ENCODE measurements at places on chromosomes 4 and X.

DNA sequence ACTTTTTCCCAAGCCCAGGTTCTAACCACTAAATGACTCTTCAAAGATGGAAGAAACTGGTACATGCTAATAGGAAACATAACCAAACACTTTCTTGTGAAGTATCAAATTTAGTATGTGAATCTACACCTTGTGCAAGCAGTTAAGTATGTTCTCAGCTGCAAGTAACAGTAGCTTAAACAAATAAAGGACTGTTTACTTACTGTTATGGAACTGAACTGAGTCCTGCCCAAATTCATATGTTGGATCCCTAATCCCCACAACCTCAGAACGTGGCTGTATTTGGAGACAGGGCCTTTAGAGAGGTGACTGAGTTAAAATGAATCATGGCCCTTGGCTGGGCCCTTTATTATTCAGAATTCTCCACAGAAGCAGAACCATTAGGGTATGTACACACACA is 178.7 kb downstream of the KDR start:
- no peak for DNase-seq

DNA sequence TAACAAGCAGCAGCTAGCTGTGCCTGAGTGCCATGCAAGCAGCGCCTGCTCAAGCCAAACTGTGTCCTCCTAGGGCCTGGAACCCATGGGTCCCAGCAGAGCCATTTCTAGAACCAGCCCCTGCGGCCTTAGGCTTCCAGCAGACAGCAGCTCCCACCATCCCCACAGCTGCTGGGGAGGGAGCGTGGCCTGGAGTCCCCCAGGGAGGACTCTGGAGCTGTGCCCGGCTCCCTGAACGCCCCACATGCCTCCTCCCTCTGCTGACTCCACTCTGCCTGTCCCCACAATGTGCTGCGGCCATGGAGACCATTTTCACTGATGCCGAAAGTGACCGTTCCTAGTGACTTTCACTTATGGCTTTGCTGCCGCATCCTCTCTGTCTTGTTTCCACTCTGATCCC is 45.9 kb downstream of the GAK start:
- DNase-seq, result no peak

DNA sequence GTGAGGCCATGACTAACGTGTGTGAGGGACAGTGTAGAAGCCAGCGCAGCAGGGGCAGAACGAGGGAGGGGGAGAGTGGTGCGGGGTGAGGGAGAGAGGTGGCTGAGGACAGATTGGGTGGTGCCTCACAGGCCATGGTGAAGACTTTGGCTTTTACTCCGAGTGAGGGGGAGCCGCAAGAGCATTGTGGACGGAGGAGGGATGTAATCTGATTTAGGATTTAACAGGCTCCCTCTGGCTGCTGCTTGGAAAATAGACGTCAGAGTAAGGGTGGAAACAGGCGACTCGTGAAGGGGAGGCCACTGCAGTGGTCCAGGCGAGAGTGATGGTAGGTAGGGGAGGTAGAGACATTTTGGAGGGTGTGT is 13.0 kb downstream of the PPP1R3F start:
- DNase-seq, result peak; percentile 2

DNA sequence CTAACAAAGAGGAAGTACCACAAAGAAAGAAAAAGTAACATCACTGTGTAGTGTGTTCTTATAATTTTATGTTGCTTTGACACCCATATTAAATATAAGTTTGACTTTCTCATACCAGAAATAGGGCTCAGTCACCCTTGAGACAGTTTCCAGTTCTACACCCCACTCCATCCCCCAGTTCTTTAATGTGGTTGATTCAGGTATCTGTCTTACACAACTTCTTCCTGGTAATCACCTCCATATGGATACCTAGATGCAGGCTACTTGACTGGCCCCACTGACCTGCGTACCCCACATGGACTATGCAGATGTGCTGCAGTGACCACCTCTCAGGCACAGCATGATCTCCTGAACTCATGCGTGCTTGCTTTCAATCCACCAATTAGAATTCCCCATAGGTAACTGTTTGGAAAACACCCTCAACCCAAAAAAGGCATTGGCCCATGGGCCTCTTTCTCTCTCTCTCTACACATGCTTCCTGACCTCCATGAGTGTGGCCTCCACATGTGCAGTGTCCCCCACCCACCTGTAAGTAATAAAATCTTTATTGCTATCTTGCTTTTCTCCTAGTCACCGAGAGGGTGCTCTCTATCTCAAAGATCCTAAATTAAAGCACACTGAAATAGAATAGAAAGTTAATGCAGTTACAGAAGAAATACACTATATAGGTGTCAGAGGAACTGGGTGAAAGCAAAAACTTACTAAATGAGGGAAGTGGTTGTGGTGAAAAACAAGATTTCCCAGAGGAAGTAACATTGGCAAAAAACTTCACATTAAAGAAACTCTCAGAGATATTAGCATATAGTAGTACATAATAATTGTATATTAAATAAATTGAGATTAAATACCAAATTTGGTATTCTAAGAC is 98.4 kb downstream of the ZAR1 start:
- no peak for DNase-seq

GRCh38 chrX:154738011-154738738 is 12.7 kb downstream of the GAB3 start:
- no peak for DNase-seq

DNA sequence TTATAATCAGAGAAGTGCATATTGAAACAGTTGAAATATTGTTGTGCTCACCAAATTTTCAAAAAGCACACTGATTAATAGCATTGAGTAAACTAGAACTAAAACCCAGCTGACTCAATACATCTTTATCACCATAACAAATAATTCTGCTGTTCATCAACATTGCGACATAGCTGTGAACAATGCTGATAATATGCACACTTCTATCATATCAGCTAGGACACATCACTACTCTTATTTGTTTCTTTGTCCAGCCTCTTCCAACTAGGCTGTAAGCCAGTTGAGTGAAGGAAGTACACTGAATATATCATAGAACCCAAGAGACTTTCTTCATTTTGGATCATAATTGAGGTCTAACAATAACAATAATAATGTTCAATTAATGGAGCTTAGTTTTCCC is 349.7 kb downstream of the IQCM start:
- no peak for DNase-seq

DNA sequence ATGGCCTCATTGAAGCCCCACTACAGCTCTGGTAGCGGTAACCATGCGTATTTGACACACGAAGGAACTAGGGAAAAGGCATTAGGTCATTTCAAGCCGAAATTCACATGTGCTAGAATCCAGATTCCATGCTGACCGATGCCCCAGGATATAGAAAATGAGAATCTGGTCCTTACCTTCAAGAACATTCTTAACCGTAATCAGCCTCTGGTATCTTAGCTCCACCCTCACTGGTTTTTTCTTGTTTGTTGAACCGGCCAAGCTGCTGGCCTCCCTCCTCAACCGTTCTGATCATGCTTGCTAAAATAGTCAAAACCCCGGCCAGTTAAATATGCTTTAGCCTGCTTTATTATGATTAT is 876 bp downstream of the HPRT1 start:
- no peak for DNase-seq

- DNase-seq, result no peak
Measured at GRCh38 chrX:146907391-146908240, 93.1 kb upstream of the CXorf51A start.

DNA sequence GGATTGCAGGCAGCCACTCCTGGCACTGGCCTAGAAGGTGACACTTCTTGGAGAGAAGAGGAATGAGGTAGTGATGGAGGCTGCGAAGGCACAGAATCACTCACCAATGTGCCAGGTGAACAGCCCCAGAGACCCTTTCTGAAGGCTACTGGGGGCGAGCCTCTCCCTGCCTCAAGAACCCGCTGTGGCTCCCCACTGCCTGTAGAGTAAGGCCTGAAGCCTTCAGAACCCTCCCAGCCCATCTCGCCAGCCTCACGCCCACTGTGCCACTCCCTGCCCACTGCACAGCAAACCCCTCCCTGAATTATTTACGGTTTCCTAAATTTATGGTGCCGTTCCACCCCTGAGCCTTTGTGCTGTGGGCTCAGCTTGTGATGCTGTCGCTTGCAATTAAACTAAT is 24.2 kb upstream of the SORCS2 start:
- no peak for DNase-seq

GRCh38 chr4:20520901-20521300 is 179.4 kb upstream of the PACRGL start:
- DNase-seq, result no peak

GRCh38 chrX:153372949-153373348 is 28.2 kb downstream of the PNMA6E start:
- no peak for DNase-seq

DNA sequence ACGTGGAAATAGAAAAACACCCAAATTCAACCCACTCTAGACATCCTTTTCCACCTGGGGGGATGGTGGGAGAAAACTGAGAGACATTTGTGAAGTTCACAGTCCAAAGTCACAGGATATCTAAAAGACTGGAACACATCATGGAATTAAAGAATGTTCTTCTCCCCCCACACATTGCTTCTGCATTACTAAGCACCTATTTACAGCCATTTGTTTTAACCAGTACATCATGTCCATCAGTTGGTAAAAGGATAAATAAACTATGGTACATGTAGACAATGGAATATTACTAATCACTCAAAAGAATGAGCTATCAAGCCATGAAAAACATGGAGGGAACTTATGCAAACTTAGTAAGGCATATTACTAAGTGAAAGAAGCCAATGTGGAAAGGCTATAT is 185.5 kb upstream of the ANXA10 start:
- DNase-seq, result no peak

DNA sequence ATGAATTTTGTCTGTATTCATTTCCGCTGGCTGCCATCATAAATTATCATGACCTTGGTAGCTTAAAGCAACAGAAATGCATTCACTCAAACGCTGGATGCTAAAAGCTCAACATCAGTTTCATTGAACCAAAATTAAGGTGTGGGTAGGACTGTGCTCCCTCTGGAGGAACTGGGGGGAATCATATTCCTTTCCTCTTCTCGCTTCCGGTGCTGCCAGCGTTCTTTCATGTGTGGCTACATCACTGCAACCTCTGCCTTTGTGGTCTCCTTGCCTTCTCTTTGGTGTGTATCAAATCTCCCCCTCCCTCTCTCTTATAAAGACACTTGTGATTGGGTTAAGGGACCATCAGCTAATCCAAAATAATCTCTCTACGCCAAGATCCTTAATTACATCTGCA is 39.5 kb downstream of the NEIL3 start:
- no peak for DNase-seq

GRCh38 chr4:140750470-140750869 is 5.7 kb downstream of the TBC1D9 start:
- DNase-seq, result no peak

DNA sequence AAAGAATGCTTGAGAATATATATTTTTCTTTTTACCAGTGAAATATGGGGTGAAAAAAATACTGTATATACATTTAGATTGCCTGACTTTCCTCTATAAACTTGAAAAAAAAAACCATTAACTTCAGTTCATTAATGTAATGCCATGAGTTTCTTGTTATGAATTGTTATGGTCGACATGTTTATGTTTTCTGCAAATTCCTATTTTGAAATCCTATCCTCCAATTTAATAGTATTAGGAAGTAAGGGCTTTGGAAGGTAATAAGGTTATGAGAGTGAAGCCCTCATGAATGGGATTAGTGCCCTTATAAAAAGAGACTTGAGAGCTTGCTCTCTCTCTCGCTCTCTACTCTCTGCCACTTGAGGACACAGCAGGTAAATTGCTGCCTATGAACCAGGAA is 211.4 kb downstream of the LDB2 start:
- DNase-seq, result no peak

DNA sequence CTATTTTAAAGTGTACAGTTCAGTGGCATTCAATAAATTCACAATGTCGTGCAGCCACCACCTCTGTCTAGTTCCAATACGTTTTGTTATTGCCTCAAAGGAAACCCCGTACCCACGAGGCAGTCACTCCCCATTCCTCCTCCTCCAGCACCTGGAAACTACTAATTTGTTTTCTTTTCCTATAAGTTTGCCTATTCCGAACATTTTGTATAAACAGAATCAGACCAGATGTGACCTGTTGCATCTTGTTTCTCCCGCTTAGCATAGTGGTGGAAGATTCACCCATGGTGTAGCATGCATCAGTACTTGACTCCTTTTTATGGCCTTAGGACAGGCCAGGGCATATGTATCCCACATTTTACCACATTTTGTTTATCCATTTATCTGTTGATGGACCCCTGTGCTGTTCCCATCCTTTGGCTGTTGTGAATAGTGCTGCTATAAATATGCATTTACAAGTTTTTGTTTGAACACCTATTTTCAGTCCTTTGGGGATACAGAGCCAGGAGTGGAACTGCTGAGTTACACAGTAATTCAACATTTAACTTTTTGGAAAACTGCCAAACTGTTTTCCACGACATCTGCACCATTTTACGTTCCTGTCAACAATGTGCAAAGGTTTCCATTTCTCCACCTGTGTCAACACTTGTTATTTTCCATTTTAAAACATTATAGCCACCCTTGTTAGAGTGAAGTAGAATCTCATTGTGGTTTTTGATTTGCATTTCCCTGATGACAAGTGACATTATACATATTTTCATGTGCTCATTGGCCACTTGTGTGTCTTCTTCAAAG is 57.8 kb upstream of the STX18 start:
- DNase-seq, result no peak

DNA sequence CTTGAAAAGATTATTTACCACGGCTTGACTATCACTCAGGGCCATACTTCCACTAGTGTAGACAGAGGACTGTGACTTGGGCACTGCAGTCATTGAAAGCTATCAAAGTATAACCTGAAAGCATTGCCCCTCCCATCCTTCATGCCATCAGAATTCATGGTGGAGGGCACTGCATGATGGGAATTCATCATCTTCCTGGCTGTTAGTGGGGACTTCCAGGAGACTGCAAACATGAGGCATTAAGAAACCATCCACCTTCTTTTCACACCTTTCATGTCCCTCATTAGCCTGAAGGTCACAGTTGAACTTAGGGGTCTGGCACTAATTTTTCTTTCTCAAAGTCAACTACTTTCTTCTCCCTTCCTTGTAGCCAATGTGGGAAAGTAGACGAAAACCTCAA is 25.8 kb downstream of the VSIG4 start:
- no peak for DNase-seq

- no peak for DNase-seq
Measured at GRCh38 chr4:140152013-140152703, 1.8 kb downstream of the MAML3 start.

- DNase-seq, result no peak
Measured at GRCh38 chr4:152613841-152614721, 65.7 kb downstream of the TMEM154 start.

DNA sequence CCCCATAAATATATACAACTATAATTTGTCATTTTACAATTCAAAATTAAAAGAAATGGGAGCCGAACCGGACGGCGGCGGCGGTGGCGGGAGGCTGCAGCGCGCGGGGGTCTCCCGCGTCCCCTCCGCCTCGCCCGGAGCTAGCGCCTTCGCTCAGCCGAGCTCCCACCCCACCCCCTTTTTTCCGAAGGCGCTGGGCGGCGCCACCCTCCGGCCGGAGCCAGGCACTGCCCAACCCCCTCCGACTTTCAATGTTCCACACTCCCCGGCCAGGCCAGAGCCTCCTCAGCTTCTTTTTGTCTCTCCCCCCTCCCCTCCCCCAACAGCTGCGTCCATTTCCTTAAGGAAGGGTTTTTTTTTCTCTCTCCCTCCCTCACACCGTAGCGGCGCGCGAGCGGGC is 214.1 kb upstream of the GEMIN8 start:
- DNase-seq, result no peak

- DNase-seq, result no peak
Measured at GRCh38 chrX:9019151-9019550, 14.8 kb downstream of the FAM9B start.

Measured in iPS DF 19.7 (cell line).